ENCODE measurements at places on chromosomes 4 and X.
A peak's percentile ranks its signal among the peaks of the same experiment; 100 is the strongest.

DNA sequence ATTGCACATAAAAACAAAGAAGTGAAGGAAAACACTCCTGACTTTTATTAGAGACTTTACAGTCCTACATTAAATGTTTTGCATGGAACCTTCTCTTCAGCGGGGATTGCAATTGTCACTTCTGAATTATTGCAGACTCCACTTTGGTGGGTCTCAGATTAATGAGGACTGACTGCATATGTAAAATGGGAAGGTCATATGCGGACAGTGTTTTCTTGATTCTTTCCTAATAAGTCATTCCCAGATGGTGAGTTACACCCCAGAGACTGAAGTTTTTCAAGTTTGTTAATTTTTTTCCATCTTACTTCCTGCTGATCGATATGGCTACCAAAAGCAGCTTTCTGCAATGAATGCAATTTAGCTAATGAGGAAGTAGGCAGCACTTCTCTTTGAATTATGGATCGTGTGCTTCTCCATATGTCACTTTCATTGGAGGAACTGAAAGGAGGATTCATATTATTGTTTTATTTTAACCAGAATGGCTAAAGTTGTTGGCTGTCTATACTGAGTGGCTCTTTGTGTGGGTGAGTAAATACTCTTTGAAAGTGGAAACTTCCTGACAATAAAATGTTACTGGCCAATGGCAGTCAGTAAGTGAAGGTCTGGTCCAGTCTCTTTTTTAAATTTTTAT lies 119.3 kb upstream of the CLNK start:
- no peak overlapping the region for H3K27ac ChIP-seq
- no peaks in the 10 kb centered on the region for H3K4me1 ChIP-seq
- DNase-seq: no peak
- no peaks in the 10 kb centered on the region for H3K36me3 ChIP-seq
- peaks cover 2% of the 10 kb centered on the region for H3K27me3 ChIP-seq

DNA sequence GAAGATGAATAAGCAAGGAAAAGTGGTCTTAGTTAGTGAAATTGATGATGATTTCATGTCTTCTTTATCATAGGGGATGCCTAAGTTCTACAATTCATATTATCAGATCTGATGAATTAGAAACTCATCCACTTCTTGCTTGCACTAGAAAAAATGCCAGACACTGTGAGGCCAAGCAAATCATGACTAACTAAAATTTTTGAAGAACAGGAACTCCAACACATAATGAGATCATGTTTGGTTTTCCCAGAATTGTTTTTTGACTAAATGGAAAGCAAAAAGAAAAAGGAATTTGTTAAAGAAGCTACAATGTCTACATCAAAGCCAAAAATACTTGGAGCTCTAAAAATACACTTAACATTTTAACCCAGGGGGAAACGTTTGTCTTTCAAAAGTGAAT lies 120.4 kb downstream of the ARSF start:
- H3K27me3 ChIP-seq: no peaks in the 10 kb centered on the region
- H3K4me3 ChIP-seq: no peak overlapping the region
- no peaks in the 10 kb centered on the region for H3K36me3 ChIP-seq
- peak; percentile 59 for DNase-seq

GRCh38 chr4:95638920-95639501 lies 90.2 kb upstream of the UNC5C start:
- no peaks in the 10 kb centered on the region for H3K36me3 ChIP-seq
- no peak overlapping the region for H3K27ac ChIP-seq
- DNase-seq: no peak
- no peaks in the 10 kb centered on the region for H3K4me1 ChIP-seq

- no peak overlapping the region for H3K27ac ChIP-seq
- DNase-seq: no peak
- H3K36me3 ChIP-seq: no peaks in the 10 kb centered on the region
- no peak overlapping the region for H3K4me3 ChIP-seq
- peaks cover 2% of the 10 kb centered on the region for H3K27me3 ChIP-seq
Measured at GRCh38 chr4:110799211-110799610, 176.3 kb upstream of the PITX2 start.

Measured in IMR-90 (cell line).